GM20000 (cell line): ENCODE measurements at places on chromosomes 2 and 18.

DNA sequence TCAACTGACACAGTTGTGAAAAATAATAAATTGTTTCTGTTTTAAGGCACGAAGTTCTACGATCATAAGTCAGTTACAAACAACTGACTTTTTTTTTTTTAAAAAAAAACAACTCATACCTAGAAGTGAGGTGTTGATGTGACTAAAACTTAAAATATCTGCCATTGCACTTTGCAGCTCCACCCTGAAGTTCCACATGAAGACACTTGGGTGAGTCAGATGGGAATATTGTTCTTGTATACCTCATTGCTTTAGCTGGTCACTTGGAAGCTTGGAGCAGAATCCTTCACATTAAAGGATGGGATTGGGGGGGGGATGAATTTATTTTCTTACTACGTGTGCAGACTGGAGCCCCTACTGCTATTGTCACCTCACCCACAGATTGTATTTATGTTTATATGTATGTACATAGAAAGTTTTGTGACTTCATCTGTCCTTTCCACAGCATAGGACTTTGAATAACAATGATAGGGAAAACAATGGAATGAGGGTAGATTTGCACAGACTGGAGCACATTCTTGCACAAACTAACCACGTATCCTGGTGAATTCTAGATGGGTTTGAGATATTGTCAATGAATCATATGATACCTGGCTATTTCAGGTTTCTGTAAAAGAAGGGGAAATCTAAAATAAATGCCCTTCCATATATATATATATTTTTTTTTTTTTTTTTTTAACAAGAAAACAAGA, 57.9 kb upstream of the ARHGAP15 start:
- no peak for DNase-seq

- no peak for DNase-seq
Observed at GRCh38 chr18:34921811-34922385, 119.3 kb upstream of the MAPRE2 start.

- no peak for DNase-seq
Observed at GRCh38 chr2:65939687-65940086, 495.2 kb upstream of the MEIS1 start.

DNA sequence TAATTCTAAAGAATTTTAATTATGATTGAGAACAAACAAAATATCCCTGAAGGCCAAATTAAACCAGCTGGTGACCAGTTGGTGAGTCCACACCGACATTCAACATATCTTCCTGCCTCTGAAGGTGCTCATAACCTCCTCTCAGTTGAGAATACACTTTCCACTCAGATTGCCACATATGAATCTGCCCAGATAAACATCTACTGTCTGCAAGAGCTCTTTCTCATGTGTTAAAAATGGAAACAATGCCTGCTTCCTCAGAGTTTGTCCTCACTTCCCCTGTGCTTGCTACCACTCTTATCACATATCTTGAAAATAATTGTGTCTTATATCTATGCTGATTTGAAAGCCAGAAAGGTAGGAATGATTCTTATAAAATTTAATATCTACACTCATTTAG, 177.7 kb upstream of the GULP1 start:
- no peak for DNase-seq

GRCh38 chr2:121613774-121614173, 35.5 kb downstream of the CLASP1 start:
- DNase-seq: no peak

GRCh38 chr18:75844146-75844545, 416.6 kb upstream of the SMIM21 start:
- no peak for DNase-seq
